ENCODE measurements at places on chromosomes 4 and X.

- no peak for DNase-seq
Measured at GRCh38 chrX:16851827-16852226, 18.3 kb downstream of the RBBP7 start.

- no peak for DNase-seq
Measured at GRCh38 chr4:177480795-177481194, 38.6 kb upstream of the AGA start.

DNA sequence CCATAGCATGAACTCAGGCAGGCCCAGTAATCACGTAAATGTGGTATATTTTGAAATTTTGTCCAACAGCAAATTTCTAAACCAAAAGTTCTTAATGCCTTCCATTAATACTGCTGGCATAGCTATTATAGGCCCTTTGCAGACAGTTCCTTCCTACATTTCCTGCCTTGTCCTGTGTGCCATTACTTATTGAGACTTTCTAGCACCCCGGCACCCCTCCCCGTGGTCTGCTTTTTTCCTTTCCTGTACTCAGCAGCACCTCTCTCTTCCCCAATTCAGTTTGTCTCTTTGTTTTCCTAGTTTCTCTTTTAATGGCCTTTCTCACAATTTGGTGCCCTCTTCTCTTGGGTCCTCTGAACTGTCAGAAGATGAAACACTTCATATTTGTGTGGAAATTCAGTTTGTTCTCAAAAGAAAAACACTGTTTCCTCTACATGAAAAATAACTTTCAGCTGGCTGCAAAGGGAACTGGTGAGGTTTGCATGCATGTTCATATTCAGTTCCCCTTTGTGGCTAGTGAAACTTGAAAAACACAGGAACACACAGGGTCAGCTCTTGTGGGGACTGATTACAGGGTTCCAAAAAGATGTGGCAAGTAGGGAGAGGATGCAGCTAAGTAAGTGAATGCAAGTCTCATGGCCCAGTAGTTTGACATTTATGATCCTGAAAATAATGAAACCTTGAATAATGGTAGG lies 17.1 kb downstream of the GPR34 start:
- DNase-seq, result no peak

DNA sequence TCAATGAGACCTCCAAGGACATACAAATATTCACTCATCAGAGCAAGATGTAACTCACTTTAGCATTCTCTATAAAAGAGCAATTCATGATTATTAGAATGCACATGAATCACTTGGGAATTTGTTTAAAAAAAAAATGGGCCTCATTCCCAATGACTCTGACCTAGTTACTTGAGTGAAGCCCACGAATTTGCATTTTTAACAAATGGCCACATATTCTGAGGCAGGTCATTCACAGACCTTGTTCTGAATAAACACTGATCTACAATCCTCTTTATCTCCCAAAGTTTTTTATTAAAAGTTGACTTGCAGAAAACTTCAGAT lies 255.1 kb upstream of the VEGFC start:
- DNase-seq, result no peak

GRCh38 chr4:73864961-73865360 lies 4.2 kb upstream of the CXCL1 start:
- no peak for DNase-seq

DNA sequence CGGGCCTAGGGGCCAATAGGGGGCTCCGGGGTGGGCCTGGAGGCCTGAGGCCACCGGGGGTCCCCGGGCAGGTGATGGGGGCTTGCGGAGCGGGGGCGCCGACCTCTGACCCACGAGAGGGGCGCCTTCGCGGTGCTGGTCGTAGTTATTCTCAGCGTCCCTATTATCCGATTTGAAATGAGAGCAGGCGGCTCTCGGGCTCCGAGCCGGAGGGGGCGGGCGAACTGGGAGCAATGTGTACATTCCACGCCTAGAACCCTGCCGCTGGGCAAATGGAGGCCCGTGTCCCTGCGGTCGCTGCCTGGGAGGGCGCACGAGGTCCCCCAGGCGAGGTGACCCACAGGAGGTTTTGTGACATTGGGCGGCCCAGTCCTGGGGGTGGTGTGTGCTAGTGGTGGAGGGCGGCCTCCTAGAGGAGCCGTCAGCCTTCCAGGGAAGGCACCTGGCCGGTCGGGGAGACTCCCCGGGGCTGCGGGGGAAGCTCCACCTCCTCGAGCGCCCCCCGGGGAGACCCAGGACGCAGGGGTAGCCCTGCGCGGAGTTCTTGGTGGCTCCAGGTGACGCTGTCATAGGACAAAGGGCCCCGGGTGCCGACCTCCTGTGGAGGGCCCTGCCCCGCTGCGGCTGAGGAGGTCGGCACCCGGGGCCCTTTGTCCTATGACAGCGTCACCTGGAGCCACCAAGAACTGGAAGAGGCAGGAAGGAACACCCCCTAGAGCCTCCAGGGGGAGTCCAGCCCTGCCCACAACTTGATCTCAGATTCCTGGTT lies 102.6 kb upstream of the PRKX start:
- peak; percentile 34 for DNase-seq

DNA sequence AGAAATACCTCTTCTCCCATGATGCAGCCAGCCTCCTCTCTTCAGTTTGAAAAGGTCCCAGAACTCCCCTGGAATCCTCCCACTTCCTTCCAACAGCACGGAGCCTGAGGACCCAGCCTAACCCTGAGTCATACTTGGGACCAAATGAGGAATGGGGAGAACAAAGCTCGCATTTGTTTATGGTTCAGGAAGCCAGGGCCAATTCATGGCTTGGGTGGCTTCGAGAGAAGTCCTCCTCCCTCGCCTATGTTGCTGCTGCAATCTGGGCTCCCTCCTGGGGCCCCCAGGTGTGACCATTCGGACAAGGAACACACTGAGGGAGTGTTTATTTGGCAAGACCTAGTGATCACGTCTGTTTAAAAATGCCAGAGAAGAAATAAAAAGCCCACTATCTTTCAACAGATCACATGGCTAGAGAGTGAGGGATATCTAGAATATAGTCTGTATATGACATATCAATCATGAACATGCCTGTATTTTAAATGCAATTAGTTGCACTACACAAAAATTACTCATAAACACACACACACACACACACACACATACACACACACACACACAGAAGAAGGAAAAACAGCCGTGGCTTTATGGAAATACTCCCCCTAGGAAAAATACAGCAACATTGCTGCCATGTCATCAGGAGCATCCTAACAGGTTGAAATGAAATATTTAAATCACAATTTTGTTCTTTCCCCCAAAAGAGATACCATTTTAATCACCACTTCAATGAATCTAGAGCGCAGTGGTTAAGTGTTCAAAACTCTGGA lies 155.7 kb upstream of the MAP3K15 start:
- DNase-seq, result no peak

DNA sequence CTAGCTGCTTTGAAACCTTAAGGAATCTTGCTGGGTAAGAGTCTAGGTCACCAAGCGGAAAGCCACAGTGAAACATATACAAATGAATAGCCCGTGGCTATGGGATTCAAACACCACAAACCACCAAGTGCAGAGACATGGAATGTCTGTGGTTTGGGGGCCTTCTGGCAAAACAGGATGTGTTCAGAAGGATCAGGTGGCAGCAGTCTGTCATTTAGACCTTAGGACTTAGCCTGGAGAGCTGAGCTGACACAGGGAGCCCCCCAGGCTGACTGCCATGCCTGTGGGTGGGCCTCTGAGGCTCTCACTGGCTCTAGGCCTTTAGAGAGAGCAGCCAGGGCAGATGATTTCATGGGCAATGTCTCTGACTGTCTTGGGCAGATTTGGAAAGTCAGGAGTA lies 225.6 kb downstream of the FBXW7 start:
- DNase-seq, result no peak

GRCh38 chr4:138749303-138749702 lies 266.3 kb upstream of the NOCT start:
- no peak for DNase-seq

DNA sequence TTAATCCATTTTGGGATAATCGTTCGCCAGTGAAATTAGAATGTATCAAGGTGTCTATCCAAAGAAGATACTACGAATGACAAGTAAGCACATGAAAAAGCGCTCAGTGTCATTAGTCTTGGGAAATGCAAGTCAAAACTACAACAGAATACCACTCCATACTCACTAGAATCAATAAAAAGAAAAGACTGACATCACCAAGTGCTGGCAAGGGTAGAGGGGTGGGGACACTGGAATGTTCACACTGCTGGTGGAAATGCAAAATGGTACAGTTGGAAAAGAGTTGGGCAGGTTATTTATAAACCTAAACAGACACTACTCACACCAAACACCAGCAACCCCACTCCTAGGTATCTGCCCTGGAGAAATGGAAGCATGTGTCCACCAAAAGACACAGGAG lies 11.2 kb downstream of the WDR1 start:
- DNase-seq, result no peak

GRCh38 chrX:23980011-23980441 lies 47.0 kb downstream of the KLHL15 start:
- DNase-seq, result no peak

DNA sequence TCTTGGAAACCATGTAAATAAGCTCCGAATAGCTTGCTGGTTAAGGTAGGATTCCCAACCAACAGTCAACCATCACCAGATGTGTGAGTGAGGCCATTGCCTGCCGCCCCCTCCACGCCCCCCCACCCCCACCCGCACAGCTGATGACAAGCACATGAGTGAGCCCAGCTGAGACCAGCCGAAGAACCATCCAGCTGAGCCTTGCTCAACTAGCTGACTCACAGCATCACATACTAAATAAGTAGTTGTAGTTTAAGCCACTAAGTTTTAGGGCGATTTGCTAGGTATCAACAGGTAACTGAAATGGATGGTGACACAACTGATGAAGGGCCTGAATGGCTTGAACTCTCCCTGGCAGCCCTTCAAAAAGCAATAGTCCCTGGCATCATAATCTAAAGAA lies 1.6 kb upstream of the CCDC149 start:
- DNase-seq, result no peak

- DNase-seq, result no peak
Measured at GRCh38 chrX:72569786-72570185, 2.9 kb downstream of the HDAC8 start.

- DNase-seq, result no peak
Measured at GRCh38 chr4:6913350-6913905, 3.8 kb downstream of the TBC1D14 start.
